ENCODE measurements at places on chromosomes 11 and 22.
A peak's percentile ranks its signal among the peaks of the same experiment; 100 is the strongest.

DNA sequence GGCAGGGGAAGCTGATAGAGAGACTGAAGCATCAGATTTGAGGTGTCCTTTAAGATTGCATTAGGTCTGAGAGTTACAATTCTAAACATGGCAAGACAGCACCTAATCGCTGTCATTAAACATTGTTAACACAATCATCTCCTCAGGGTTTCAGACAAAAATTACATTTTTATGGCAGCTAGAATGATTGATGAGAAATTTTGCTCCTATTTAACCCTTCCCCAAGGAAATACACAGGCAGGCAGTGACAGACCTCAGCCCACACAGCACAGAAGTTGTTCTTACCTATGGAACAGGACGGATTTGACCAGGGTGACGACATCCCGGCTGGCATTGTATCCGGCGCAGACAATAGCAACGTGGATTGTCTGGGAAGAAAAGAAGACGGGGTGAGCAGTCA is 294.3 kb downstream of the LARGE1 start:
- no peak for DNase-seq

- DNase-seq = peak; percentile 73
Measured at GRCh38 chr11:68212421-68213134, 518 bp downstream of the KMT5B start.

GRCh38 chr11:64799623-64800302 is 3.3 kb downstream of the MAP4K2 start:
- DNase-seq = peak; percentile 42

DNA sequence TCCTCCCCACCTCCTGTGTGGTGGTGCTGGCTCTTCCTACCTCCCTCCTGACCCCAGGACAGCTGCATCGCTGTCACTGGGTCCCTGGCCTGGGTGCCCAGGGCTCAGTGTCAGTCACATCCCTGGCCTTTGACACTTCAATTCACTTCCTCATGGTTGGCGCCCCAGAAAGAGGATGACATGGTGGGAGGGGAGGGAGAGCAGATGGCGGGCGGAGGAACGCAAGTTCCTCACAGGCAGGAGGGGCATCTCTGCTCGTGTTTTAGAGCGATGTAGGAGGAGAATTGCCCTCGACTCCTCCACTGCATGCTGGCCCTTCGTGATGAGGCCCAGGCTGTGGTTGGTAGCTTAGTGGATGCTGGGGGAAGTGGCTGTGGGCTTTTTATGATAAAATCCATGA is 35.1 kb upstream of the KRTAP5-7 start:
- DNase-seq = no peak

DNA sequence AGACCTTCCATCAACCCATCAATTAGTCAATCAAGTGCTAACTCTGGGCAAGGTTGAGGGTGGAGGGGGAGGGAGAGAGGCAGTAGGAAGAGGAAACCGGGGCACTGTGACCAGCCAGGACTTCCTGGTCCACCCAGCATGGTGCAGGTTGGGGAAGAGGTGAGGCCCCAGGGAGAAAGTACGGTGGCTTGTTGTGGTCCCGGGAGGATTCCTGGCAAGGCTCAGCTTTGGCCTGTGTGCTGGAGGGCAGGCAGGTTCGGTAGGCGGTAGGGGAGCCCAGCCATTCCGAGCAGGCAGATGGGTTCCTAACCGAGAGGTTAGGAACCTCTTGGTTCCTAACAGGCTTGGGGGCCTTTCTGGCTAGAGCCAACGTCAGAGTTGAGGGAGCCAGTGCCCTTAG is 10.8 kb downstream of the ST14 start:
- DNase-seq = no peak

- no peak for DNase-seq
Measured at GRCh38 chr22:41417622-41418390, 28.8 kb downstream of the TOB2 start.

- DNase-seq = peak; percentile 57
Measured at GRCh38 chr11:68447015-68447801, 13.3 kb upstream of the PPP6R3 start.

GRCh38 chr22:50226063-50226874 is 18.6 kb downstream of the TUBGCP6 start:
- DNase-seq = no peak

GRCh38 chr11:23236826-23237555 is 376.7 kb upstream of the CCDC179 start:
- DNase-seq = no peak

GRCh38 chr11:128298271-128298670 is 289.1 kb downstream of the ETS1 start:
- DNase-seq = no peak

- DNase-seq = no peak
Measured at GRCh38 chr11:69538854-69539253, 57.4 kb downstream of the LINC01488 start.

- peak; percentile 49 for DNase-seq
Measured at GRCh38 chr11:324156-324555, 3.5 kb upstream of the IFITM3 start.

DNA sequence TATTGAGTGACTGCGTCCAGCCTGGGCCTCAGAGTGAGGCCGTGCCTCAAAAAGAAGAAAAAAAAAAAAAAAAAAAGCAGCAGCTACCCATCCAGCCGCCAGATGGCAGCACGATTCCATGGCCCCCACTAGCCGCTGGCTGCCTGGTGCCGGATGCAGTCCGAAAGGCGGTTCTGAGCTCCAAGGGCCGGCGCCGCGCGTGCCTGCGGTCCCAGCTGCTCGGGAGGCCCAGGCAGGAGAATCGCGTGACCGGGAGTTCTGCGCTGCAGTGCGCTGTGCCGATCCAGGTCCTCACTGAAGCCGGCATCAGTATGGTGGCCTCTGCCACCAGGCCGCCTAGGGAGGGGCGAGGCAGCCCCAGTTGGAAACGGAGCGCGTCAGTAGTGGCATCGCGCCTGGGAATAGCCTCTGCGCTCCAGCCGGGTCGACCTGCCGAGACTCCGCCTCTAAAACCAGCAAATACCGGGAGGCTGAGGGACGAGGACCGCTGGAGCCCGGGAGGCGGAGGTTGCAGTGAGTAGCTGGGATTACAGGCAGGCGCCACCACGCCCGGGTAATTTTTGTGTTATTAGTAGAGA is 19.3 kb downstream of the SCARF2 start:
- DNase-seq = peak; percentile 82

DNA sequence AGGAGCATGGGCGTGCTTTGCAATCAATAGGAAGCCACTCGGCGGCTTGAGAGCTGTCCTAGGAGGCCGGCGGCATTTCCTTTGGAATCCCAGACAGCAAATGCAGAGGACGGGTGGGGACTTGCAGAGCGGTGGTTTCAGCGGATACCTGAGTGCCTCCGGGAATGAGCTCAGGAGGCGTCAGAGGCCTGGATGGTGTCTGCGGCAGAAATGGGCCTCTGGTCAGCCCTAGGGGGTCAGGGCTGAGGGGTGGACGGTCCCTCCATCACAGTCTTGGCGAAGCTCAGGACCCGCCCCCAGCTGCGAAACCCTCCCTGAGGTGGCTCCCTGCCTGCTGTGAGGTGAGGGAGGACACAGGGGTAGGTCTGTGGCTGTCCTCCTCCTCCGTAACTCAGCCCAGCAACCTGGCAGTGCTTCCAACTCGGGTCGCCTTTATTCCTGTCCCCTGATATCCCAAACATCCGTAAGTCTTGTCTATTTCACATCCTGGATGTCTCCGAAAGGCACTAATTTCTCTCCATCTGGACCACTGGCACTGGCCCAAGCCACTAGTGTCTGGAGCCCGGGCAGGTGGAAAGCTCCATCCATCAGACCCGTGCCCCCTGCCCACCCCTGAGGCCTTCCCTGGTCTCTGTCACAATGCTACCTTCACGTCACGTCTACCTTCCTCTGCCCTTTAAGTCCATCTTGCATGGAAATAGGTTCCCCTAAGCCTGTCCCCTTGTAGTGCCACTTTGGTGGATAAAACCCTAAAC is 686.6 kb downstream of the BRD1 start:
- no peak for DNase-seq

DNA sequence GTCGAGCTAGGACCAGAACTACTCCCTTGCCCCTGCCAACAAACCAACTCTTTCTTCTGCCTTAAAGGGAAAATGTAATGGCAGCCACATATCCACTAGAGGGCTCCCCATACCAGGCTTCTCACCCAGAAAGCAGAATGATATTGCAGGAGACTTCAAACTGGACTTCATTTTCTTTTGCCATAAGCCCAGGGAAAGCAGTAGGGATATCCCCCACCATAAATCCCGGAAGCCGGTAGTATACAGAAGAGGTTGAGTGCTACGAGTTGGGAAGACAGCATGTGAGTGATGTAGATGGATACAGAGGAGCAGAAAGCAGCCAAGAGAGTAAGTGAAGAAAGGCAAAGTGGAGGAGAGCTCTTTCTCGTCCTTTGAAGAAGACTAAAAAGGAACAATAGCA is 12.1 kb downstream of the PLAAT5 start:
- peak; percentile 44 for DNase-seq

DNA sequence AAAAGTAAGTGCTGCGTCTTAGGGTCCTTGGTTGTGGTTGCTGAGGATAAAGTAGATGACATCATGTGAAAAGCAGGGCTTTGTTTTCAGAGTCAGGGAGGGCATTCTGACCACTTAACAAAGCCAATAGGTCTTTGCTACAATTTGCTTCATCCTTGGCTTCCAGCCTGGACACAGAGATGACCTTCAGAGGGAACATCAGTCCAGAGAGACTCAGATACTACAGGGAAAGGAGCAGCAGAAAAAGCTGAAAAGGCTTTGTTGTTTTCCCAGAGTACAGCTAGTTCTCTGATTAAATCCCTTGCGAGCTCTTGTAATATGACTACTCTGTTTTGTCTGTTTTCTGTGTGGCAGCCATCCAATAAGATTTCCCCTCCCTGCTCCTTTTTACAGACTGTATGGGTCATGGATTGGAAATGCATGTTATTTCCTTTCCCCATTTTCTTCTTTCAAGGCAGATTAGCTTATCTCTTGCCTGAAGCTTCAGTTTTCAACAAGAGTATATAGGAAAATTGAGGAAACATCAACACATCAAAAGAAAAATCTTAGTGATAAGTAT is 31.9 kb downstream of the ATG13 start:
- DNase-seq = no peak

DNA sequence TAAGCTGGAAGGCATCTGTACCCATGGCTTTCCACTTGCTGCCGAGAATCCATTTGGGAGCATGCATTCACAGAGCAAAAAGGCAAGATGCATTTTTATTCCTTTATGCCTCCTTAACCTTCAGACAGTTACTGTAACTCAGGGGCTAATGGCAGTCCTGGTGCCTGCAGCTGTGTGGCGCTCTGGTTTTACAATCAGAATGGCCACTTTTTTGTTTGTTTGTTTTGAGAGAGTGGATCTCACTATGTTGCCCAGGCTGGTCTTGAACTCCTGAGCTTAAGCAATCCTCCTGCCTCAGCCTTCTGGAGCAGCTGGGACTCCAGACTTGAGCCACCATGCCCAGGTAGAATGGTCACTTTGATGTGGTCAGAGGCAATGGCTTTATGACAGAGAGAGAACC is 101.8 kb downstream of the NAV2 start:
- no peak for DNase-seq
